ENCODE measurements at places on chromosomes 7 and 10.

- no peak for DNase-seq
Measured at GRCh38 chr10:110957606-110958005, 38.2 kb downstream of the SHOC2 start.

- no peak for DNase-seq
Measured at GRCh38 chr7:18405726-18406125, 89.8 kb upstream of the HDAC9 start.

- no peak for DNase-seq
Measured at GRCh38 chr10:104233817-104234216, 1.7 kb upstream of the CFAP43 start.

DNA sequence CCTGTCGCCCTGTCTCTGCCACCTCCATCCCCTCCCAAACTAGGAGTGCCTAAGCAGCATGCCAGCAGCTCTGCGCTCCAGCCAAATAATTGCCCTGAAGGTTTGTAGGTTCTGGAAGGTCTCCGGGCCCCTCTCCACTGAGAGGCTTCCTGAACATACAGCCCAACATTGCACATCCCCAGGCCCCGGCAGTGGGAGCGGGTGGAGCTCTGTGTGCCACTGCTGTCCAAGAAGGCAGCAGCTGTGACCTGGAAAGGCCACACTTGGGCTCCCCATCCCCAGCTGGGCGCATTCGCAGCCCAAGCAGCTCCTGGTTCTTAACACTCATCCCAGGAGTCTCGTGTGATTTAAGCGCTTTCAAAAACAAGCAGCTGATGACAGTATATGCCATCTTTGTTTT is 95.7 kb downstream of the COL13A1 start:
- no peak for DNase-seq

GRCh38 chr7:90111-91063 is 102.0 kb upstream of the FAM20C start:
- no peak for DNase-seq

DNA sequence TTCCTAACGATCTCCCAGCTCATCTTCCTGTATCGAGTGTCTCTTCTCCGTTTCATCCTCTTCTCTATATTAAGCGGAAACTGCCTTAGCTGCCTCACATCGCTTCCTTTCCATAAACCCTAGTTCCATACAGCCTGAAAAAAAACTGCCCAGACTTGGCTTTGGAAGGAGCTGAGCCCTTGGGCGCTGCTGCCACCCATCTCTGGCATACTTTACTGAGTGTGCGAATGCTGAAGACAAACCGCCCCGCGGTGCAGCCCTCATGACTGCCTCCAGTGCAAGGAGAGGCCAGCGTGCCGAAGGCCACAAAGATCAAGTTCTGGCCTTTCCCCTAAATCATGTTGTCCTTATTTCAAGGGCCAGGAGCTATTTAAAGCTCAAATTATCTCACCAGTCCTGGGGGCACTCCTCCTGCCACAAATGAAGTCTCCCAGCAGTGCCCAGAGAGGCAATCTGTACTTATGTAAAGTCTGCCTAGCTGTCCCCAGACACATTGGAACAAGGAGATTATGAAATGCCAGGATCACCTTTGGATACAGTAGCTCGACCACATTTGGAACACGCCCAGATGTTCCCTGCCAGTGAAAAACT is 25.2 kb downstream of the YWHAG start:
- DNase-seq, result no peak

- DNase-seq, result no peak
Measured at GRCh38 chr7:156652886-156653568, 12.5 kb downstream of the RNF32 start.

- no peak for DNase-seq
Measured at GRCh38 chr10:17655567-17656146, 11.7 kb downstream of the STAM start.

- DNase-seq, result no peak
Measured at GRCh38 chr7:107938456-107939250, 47.7 kb downstream of the DLD start.

DNA sequence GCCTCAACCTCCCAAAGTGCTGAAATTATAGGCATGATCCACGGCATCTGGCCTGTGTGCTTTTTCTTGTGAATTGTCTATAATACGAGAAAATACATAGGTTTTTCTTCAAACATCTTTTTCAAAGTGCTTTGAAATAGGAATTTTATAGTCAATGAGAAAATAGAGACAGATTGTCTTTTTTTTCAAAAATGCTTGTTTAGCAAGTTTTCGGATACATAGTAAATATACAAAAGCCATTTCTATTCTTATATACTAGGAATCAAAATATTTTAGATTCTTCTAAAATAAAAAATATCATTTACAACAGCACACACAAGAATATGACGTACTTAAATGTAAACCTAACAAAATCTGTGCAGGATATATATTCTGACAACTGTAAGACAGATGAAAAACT is 1.6 kb upstream of the LYZL2 start:
- no peak for DNase-seq

DNA sequence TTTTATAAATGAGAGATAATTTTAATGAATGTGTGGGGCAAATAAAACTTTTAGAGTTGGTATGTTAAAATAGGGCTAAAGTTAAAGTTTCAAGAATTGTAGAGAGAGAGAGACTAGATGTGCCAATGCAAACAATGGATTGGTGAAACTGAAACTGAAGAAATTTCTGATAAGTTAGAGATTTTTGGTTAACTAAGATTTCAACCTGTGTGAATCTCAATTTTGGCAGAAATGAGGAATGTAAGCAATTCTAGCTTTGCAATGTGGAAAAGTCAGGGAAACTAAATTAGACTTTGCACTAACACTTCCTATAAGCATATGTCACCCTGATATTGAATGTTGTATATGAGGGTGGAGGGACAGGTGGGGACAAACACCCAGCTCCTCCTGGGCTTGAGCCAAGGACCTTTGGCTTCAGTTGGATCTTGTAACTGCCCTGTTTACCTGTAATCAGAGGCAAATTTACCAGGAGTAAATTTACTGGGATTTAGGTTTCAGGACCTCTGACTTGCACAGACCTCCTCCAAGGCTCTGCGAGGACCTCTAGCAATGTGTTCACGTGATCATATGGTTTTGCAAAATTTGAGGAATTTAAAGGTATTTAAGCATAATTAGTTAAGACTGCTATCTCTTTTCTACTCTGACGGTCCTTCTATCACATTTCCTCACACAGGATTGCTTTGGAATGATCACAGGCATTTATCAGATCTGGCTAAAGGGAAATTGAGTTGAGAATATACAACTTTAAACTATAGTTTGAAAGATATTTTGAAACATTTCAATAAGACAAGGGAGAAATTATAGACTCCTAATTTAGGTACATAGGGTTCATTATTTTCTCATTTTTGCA is 33.1 kb upstream of the RPA3 start:
- no peak for DNase-seq

- no peak for DNase-seq
Measured at GRCh38 chr7:30531286-30531685, 26.7 kb upstream of the GGCT start.

GRCh38 chr7:139224219-139224618 is 6.8 kb upstream of the UBN2 start:
- DNase-seq, result no peak

Data from stimulated activated CD8-positive, alpha-beta memory T cell treated with anti-CD3 and anti-CD28 coated beads, Interleukin-4, amount 100 ng/mL, for 48 hours (primary cell).